ENCODE measurements at places on chromosomes 7 and 10.

- no peak for DNase-seq
Observed at GRCh38 chr10:76874176-76874575, 763.4 kb downstream of the KCNMA1 start.

GRCh38 chr10:47402641-47403301 lies 18.7 kb upstream of the ZNF488 start:
- no peak for DNase-seq

DNA sequence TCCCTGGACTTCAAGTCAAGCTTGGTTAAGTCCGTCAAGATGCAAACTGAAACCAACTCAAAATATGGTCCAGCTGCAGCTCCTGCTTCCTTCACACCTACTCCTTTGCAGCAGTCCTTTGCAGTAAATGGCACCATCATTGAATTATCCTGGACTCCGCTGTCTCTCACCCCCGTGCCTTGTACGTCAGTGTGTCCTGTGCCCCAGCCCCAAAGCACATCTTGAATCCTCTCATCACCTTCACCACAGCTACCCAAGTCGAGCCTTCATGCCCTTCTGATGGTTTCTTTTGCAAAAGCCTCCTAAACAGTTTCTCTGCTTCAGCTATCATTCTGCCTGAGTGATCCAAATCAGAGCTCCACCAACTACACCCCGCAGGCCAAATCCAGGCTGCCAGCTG lies 88.4 kb upstream of the LEP start:
- DNase-seq, result no peak

DNA sequence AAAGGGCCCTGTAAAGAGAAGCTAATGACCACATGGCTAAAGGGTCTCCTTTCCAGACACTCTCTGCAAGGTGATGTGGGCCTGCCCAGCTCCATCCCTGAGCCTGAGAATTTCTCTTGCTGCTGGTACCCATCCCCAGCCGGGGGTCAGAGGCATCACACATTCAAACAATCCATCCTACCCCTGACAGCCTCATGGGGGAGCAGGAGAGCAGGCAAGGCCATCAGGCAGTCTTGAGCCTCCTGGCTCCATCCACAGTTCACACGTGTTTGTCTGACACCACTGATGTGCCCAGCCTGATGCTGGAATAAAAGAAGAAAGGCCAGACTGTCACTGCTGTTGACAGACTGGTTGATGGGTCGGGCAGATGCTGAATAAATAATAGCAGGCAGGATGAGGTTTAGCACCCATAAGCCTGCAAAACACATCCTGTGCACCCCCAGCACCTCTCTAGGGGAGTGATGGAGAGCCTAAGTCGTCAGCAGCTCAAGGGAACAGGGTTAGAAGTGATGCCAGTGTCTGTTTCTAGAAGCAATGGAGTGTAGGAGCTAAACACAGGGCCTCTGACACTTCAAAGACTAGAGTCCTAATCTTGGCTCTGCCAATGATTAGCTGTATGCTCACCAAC lies 43.5 kb downstream of the TLL2 start:
- DNase-seq, result peak; percentile 57

GRCh38 chr7:135083005-135083404 lies 64.9 kb upstream of the TMEM140 start:
- DNase-seq, result no peak

GRCh38 chr10:14384915-14385314 lies 54.2 kb upstream of the FRMD4A start:
- no peak for DNase-seq

DNA sequence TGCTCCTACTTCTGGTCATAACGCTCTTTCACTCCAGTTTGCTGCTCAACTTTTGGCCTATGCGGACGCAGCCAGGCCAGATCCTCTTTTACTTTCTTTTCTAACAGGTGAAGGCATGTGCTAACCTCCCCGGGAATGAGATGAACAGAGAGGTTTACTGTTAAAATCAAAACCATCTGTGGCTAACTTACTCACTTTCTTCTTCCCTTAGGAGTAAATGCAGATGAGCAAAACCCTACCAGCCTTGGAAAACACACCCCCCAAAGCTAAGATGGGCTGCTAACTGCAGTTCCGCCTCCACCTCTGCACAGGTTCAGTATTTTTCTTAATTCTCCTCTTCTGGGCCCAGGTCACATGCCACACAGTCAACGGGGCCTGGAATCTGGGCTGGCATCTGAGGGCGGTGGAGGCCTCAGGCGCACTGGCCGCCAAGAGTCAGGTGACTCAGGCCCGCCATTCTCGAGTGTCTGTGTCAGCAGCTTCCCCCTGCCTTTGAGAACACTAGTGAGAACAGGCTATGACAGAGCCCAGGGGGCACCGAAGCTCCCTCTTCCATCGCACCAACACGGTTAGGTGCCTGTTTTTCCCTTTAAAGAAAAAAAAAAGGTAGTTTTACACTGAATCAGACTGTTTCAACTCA lies 11.1 kb downstream of the FAM53B start:
- peak; percentile 82 for DNase-seq

GRCh38 chr10:5040781-5041470 lies 37.3 kb upstream of the AKR1C2 start:
- no peak for DNase-seq

GRCh38 chr10:20962165-20962564 lies 65.1 kb upstream of the NEBL start:
- no peak for DNase-seq

DNA sequence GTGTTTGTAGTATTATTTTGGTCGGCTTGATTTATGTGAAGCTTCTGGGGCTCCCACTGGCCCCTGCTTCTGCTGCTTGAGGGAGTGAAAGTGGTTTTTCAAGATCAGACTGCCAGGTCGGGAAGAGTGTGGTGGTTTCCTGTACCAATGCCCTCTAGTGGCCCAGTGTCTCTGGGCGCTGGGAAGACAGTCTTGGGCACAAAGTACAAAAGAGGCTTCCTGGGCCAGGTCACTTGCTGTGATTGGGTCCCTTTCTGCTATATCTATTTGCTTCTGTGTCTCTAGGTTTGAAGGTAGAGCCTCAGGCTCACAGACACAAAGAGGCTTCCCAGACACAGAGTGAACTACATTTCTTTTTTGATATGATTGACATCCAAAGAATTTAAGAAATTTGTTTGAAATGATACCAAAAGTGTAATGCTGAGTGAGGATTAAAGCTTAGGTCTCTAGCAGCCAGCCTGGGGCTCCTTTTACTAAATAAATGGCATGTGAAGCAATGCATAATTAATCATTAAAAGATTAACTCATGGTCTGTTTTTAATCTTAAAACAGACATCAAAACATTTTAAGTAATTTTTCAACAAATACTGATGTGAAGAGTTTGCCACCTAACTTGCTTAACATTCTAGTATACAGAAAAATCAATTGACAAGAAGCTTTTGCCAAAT lies 36.3 kb downstream of the ABCB1 start:
- DNase-seq, result peak; percentile 41

DNA sequence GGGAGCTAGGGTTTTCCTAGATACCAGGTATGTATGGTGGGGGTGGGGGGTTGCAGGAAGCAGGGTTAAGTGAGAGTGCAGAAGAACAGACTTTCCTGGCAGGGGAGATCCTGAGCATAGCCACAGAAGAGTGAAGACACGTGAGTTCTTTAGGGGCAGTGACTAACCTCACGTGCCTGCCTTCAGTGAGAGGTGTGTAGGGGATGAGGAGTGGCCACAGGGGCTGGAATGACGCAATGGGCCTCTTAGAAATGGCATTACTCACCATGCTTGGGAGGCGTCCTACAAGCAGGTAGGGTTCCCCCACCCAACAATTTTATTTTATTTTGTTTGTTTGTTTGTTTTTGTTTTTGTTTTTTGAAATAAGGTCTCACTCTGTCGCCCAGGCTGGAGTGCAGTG lies 698.6 kb upstream of the NRP1 start:
- no peak for DNase-seq

DNA sequence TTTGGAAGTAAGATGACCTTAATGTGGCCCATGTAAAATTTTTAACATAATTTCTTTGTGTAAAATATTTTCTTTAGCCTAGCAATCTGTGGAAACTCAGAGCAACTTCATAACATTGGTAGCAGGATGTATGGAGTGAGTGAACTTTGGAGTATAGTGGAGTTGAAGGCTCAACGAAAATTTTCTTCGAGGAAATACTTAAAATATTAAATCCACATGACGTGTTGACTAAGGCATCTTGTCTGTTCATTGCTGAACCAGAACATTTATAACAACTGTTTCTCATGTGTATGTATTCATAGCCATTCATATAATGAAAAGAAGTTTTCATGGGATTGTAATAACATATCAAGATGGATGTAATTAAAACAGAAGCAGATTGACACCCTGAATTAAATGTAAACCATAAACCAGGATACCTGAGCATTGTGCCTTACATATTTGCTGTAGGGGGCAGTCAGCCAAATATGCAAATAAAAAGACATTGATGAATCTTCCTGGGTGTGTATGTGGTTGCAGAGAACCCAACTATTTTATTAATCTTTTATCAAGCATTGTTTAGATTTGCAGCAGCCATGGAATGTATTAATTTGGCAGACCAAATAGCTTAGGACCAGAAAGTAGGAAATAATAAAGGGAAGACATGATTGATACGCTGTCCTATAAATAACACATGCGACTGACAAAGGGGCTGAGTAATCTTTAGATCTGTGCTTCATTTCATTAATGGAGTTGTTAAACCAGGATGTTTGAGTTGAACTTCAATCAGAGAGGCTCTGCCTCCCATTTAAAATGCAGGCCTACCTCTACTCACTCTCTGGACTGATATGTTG lies 11.5 kb downstream of the AUTS2 start:
- no peak for DNase-seq

DNA sequence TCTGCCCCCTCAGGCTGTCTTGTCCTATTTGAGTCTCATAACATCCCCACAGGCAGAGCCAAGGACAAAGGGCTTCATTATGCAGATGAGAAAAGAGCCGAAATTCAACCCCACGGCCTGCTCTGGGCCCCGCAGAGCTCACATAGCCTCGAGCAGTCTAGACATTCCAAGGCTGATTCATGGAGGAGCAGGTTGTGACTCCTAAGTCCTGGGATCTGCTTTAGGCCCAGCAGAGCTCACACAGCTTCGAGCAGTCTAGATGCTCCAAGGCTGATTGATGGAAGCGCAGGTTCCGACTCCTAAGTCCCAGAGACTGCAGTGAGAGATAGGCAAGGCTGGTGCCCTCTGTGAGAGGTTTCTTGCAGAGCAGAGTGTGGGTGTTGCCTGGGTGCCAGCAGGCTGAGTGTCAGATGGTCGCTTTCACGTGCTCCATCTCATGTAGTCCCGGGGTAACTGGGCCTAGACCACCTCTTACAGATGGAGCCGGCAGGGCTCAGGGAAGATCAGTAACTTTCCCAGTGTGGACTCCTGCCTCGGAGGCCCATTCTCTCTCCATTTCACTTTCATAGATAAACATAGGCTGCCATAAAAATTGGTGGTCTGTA lies 436.1 kb upstream of the FOXK1 start:
- DNase-seq, result no peak

DNA sequence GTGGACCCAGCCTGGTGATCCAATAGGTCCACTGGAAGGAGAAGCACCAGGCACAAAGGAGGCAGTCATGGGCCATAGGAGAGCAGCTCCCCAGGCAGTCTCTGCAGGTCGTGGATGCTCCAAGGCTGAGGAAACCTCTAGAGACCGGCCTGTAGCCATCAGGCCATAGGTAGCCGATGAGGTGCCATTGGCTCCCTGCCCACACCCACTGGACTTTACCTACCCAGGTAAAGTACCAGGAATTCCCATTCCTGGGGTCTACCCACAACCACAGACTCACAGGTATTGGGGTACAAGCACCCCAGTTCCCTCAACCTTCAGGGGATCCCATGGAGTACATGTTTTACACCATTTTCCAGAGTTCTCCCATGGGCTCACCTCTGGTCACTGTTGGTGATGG lies 188.0 kb upstream of the TCERG1L start:
- no peak for DNase-seq

DNA sequence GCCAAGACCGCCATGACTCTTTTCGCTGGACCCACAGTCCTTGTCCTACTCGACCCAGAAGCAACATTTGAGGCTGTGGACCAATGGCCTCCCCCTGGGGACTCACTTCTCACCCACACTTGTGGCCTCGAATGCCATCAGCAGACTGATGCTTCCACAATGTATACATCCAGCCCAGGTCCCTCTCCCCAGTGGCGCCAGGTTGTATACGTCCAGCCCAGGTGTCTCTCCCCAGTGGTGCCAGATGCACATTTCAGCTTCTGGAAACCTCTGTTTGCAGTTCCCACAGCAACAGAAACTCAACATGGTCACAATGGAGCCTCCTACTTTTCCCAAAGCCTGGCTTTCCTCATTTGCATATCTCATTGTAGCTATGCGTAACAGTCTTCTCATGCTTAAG lies 210.5 kb upstream of the RNF32 start:
- DNase-seq, result no peak
